ENCODE measurements at places on chromosomes 16 and 17. TPM values are rescaled to one million over a fixed set of nuclear protein-coding genes. Genes with fewer than 3 reads are reported as not detected.

DNA sequence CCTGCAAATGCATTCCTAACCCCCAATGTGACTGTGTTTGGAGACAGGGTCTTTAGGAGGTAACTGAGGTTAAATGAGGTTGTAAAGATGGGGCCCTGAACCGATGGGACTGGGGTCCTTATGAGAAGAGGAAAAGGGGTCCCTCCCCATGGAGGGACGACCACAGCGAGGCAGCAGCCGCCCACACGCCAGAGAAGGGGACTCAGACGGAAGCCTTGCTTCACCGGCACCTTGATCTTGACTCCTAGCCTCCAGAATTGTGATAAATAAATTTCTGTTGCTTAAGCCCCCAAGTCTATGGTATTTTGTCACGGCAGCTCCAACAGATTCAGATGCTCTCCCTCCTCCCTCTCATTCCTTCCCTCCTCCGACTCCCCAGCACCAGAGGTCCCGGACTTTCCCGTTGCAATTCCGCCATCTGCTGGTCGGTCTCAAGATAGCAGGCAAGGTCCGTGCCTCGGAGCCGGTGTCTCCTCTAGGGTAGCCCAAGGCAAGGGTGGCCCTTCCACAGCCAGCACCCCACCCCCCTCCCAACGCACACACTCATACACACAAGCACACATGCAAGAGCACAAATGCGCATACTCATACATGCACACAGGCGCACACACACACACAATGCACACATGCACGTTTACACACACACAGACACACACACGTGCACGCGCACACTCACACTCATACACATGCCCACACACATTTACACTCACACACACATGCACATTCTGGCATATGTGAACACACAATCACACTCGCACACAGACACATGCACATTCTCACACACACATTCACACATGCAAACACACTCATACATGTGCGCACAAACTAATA is 23.1 kb upstream of the C16orf78 start:
- peak; percentile 70 for DNase-seq

DNA sequence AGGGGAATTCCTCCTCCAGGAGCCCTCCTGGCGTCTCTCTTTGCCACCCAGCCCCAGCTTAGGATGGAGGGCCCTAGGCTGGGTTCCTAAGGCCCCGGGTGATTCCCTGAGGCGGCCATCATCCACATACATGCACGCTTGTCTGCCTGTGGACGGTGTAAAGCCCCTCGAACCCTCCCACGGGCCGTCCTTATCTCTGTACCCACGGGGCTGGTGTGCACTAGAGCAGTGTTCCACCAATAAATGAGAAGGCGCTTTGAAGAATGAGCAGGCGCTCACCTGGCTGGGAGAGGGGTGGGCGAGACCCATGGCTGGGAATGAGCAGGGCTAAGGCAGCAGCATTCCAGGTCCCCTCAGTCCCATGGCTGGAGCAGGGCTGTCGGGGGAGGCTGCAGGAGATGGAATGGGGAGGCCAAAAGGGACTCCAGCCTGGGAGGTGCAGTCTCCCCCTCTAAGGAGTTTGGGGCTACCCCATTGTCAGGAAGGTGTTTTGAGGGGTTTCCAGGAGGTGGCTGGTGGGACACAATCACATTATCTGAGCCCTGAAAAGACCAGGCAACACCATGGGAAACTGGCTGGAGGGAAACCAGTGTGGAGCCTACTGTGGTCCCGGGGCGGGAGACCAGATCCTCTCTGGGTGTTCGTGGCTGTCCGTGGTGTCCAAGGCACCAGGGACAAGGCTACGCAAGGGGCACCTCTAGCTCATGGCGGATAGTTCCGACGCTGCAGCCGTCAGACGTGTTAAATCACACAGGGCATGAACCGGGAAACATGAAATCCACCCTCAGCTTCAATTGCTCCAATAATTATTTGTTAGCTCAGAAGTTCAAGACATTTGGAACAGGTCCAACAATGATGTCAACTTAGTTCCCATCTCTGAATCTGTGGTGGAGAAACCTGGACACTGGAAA is 87.5 kb upstream of the DNAH17 start:
- no peak for DNase-seq

- no peak for DNase-seq
These were observed 19.5 kb downstream of the MAP1LC3B start for GRCh38 chr16:87411375-87412271.

- DNase-seq, result no peak
These were observed 30.5 kb upstream of the CIBAR2 start for GRCh38 chr16:85142771-85143211.

GRCh38 chr16:10517868-10518267 is 62.5 kb downstream of the EMP2 start:
- no peak for DNase-seq

- no peak for DNase-seq
These were observed 332.2 kb upstream of the KIF2B start for GRCh38 chr17:53490447-53490968.

DNA sequence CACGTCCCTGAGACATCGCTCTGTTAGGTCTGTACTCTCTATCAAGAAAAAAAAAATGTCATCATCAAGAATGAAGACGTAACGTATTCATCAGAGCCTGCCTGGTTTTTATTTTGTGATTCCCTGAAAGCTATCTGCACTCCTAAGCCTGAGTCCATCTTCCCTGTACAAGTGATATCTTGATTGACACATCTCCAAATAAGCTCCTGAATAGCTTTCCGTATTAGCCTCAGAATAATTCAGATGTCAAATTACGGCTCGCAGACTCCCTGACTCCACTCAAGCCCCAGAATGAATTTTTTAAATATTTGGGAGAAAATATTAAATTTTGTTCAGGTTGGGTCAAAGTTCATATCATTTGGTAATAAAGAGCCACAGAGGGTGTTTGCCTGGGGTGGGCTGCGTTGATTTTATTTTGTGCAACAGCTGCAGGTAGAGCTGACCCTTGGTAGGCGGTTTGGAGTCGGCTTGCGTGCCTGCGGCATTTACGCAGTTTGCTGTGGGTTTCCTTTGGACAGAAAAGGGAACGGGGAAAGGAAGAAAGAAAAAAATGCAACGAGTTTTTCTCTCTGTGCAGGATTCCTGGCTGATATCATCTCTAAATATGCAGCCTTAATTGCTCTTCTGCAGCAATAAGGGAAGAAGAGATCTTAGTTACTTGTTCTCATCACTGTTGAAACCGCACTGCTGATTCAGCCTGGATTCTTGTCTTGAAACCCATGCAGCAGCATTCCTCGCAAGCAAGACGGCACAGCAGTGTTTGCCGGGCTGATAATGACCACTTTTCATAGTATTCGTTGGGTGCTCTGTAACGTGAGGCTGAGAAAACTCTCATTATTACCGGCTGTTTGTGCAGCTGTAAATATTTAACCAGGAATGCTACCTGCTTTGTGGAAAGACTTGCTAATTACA is 114.7 kb downstream of the IRX3 start:
- DNase-seq, result no peak

- no peak for DNase-seq
These were observed 115.3 kb downstream of the ANKRD11 start for GRCh38 chr16:89375021-89375420.

DNA sequence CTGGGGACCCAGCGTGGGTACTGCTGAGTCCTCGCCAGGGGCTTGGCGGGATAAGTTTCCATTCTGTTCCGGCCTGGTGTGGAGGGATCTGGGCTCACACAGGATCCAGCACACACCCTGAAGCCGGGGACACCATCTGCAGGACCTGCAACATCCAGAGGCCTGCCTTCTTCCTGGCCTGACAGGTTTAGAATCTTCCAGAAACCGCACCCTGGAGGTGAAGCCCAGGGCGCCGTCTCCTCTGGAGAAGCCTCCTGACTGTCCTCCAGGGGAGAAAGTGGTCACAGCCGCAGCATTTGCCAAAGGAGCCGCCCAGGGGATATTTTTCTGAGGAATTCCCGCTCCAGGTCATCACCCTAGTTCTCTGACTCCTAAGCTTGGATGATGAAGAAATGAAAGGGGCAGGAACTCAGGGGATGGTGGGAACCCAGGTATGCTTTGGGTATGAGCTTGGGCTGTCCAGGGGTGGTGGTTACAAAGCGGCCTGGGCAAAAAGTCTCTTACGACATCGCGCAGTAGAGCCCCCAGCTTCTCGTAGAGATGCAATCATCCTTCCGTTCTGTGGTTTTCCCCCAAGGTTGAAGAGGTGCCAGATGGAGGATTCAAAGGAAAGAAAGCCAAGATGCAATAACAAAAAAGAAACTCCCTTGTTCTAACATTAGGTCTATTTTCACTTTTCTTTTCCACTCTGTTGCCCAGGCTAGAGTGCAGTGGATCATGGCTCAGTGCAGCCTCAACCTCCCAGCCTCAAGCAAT is 9.1 kb upstream of the CRISPLD2 start:
- DNase-seq, result no peak

DNA sequence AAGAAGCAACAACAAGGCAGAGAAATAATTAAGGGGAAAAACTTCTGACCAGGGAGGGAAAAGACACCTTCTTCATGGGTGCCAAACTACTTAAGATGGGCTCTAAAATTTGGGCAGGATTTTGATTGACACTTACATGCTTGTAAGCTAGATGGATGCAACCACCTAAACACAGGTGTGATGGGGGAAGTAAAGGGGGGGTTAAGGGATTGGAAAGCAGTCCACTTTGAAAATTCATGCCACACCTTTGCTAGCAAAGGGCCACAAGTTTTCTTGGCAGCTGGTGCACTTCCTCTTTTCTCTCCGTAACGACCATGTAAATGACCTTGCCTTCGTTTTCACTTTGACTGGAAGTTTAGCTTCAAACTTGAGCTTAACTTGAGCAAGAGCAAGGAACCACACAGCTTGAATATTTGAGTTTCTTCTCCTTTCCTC is 14.3 kb upstream of the PRKAR1A start:
- DNase-seq, result no peak

- DNase-seq, result no peak
These were observed 860 bp upstream of the DCAF7 start for GRCh38 chr17:63549289-63549945.

DNA sequence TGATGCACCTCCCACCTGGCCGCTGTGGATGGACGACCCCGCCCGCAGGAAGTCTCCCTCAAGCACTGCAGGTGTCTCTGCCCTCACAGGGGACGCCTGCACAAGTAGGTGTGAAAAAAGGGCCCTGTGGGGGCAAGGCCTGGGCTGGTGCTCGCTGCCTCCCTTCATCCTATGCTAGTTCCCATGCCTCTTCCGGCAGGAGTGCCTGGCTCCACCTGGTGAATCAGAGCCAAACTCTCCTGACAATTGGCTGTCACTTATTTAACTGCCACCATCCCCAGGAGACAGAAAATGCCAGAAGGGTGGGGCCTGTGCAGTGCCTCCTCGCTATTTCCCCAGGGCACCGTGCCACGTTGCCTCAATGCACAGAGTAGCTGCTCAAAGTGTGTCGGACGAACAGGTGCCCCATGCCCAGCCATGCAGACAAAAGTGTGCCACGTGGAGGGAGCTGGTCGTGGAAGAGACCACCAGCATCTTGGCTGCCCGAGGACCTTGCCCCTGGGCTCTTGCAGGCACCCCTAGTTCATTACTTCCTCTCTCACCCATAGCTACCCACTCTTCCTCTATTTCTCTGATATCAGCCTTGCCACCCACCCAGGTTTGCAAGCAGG is 170.7 kb downstream of the SEC14L1 start:
- DNase-seq, result no peak

- no peak for DNase-seq
These were observed 13.5 kb downstream of the G6PC1 start for GRCh38 chr17:42913981-42914617.

PITPNM3 gene
- 5.8 TPM for total RNA-seq

BICDL2 gene
- 94.3 TPM for total RNA-seq

COQ7 gene
- 29.7 TPM for total RNA-seq

RAB11FIP4 gene
- total RNA-seq, result 40.7 TPM

AMFR gene
- 97.2 TPM for total RNA-seq
